Right lobe of liver (tissue), 6 donors: ENCODE measurements at places on chromosomes 5 and 9. TPM values are rescaled to one million over a fixed set of nuclear protein-coding genes. Genes with fewer than 3 reads are reported as not detected.

The ACER2 gene
- total RNA-seq = 1.8 TPM

The OR1J4 gene
- total RNA-seq = not detected

DNA sequence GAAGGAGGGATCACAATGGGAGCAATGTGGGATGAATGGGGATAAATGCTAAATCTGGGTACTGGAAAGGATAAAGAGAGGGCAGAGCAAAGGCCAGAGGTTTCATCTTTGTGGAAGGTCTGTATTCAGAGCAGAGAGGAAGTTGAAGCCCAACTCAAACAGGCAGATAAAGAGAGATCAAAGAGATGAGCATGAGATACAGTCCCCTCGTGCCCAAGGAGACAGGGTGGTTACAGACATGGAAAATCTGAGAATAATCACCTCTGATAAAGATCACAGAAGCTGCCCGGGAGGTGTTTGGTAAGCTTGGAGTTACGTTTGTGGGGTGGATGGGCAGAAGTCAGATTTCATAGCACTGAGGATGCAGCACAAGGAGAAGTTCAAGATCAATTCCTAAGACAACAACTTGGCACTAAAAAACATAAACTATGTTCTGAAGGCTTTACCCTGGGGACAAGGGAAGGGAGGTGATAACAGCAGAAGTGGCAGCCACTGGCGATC, 459 bp upstream of the ERAP2 start:
- DNase-seq = no peak
- peak overlapping the region; percentile 58 for H3K27ac ChIP-seq
- H3K36me3 ChIP-seq = no peaks in the 10 kb centered on the region

DNA sequence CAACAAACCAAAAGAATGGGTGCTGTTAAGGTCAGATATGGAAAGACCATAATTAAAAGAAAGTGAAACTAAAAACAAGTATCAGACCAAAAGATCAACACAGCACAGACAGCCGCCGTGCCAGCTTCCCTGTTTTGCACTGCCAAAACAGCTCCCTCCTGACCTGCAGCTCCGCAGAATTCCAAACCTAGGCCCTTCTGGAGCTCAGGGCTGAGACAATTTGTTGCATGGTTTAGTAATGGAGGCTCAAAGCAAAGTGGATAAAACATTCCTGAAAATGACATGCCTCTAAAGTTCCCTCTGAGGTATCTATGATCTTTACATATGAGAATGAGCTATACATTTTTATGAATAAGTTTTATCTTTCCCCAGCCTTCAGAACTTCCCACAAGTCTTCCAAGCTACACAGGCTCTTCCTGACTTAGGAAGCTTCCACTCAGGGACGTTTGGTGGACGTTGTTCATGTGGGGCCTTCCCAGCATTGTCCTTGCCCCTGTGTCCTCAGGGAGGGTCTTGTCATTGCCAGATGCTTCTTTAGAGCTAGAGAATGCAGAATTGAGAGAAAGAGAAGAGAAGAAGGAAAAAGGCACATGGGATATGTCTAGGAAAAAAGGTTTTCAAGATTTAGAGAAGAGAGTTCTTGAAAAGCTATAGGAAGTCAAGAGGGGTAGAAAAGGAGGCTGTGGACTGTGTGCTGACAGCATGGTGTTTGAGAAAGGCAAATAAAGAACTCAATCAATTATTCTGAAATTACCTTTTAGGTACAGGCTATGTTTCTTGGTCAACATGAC, 28.4 kb upstream of the SSBP2 start:
- DNase-seq = peak; percentile 81
- peaks cover 7% of the 10 kb centered on the region for H3K4me1 ChIP-seq
- no peaks in the 10 kb centered on the region for H3K27me3 ChIP-seq
- peak overlapping the region; percentile 65 for H3K27ac ChIP-seq

DNA sequence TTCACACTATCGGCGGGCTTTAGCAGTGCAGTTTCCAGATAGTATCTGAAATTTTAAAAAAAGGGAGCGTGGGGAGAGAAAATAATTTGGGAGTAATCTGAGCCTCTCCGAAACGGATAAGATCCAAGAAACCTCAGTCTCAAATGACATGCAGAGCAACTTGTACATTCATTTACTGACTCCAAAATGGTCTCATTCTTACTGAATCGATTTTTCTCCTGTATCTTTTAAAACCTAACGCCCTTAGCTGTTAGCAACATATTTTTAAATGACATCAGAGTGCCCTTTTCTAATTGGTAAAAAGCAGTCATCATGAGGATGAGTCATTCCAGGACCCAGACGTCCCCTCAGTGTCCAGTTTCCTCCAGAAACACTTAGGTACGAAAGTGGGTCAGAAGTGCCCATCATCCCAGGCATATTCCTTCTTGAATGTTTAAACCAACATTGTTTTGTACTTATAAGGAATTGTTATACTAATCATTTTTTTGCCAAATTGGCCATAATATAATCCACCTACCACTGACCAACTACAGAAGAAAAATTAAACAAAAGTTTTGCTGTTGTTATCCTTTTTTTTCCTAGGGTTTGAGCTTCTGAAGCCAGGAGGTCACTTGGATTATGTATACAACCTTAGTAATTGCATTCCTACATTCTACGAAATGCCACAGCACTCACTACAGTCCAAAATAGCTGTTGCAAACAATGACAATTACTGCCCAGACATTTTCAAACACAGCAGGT, 354.4 kb downstream of the ADAMTS6 start:
- no peak overlapping the region for H3K27ac ChIP-seq
- H3K4me1 ChIP-seq = no peaks in the 10 kb centered on the region
- H3K27me3 ChIP-seq = no peaks in the 10 kb centered on the region
- no peak overlapping the region for H3K4me3 ChIP-seq

GRCh38 chr5:34833976-34834793, 4.8 kb upstream of the TTC23L start:
- H3K36me3 ChIP-seq = peaks cover 10% of the 10 kb centered on the region
- no peak overlapping the region for H3K27ac ChIP-seq
- DNase-seq = no peak
- H3K4me1 ChIP-seq = no peaks in the 10 kb centered on the region
- no peak overlapping the region for H3K4me3 ChIP-seq
- no peaks in the 10 kb centered on the region for H3K27me3 ChIP-seq

DNA sequence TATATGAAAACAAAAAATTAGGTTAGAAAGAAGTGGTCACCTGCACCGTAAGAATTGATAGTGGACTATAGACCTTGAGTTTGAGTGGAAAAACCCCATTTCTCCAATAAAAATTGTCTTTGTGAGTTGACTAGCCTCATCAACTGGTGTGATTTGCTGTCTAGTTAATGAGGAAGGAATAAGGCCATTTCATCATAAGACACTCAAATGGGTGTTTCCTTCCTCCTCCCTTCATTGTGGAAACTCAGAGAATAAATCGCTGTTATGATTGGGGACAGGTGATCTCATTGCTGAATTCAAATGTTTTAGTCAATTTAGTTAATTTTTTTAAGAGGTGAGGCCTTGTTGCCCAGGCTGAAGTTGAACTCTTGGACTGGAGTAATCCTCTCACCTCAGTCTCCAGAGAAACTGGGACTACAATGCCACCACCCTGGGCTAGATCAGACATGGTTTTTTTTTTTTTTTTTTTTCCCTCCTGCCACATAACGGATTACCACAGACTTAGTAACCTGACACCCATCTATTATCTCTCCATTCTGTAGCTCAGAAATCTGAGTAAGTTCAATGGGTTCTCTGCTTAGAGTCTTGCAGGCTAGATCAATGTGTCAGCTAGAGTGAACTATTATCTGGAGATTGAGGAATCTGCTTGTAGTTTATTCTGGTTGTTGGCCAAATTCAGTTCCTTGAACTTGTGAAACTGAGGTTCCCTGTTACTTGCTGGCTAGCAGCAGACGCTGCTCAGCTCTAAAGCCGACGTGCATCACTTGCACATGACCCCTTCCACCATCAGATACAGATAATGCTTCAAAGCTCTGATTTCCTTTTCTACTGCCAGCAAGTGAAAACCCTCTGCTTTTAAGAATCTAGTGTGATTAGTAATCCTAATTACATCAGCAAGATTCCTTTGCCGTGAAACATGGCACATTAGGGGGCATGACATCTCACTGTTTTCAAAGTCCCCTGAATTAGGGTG, 663.8 kb upstream of the CDH9 start:
- H3K27ac ChIP-seq = no peak overlapping the region
- H3K4me1 ChIP-seq = no peaks in the 10 kb centered on the region
- H3K4me3 ChIP-seq = no peak overlapping the region
- H3K27me3 ChIP-seq = no peaks in the 10 kb centered on the region
- H3K36me3 ChIP-seq = no peaks in the 10 kb centered on the region

DNA sequence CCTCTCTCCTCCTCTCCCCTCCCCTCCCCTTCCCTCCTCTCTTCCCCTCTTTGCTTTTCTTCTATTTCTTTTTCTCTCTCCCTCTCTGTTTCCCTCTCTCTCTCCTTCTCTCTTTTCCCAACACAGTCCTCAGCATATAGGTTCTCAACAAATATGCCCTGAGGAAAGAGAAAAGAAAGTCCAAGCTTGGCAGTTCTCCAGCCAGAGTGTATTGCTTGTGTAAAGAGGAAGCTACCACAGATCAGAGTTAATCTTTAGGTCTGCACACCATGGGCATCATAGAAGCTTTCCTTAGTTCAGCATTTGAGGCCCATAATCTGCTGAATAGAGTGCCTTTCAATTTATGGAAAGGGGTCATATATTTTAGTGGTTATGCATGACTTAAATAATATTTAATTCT, 382.8 kb upstream of the WWC1 start:
- H3K36me3 ChIP-seq = no peaks in the 10 kb centered on the region
- H3K4me3 ChIP-seq = no peak overlapping the region
- no peak for DNase-seq
- no peaks in the 10 kb centered on the region for H3K4me1 ChIP-seq
- no peak overlapping the region for H3K27ac ChIP-seq
- no peaks in the 10 kb centered on the region for H3K27me3 ChIP-seq

DNA sequence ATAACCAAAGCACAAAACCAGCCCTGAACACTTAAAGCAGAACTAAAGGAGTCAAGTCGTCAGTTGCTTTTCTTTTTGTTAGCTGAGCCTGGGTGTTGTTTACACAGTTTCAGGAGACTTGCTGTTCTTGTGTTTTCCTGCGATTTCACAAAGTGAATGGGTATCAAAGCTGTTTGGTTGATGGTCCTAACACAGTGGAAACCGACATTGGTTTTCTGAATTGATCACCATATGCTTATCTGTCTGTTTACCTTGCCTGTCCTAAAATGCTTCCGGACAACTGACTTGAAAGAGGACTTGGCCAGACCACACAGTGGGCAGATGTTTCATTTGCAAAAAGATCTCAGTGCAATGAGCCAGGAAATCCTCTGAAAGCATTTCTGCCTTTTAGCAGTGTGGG, 676.4 kb downstream of the PRELID2 start:
- H3K4me3 ChIP-seq = no peak overlapping the region
- no peaks in the 10 kb centered on the region for H3K4me1 ChIP-seq
- H3K27me3 ChIP-seq = no peaks in the 10 kb centered on the region

GRCh38 chr5:173884402-173885053, 3.6 kb upstream of the CPEB4 start:
- H3K27me3 ChIP-seq = no peaks in the 10 kb centered on the region
- H3K4me3 ChIP-seq = no peak overlapping the region
- no peak overlapping the region for H3K27ac ChIP-seq
- H3K36me3 ChIP-seq = no peaks in the 10 kb centered on the region
- H3K4me1 ChIP-seq = peaks cover 14% of the 10 kb centered on the region

GRCh38 chr9:121556580-121556979, 56.9 kb upstream of the GGTA1 start:
- peak overlapping the region; percentile 60 for H3K27ac ChIP-seq
- H3K4me3 ChIP-seq = no peak overlapping the region
- peaks cover 13% of the 10 kb centered on the region for H3K4me1 ChIP-seq
- H3K36me3 ChIP-seq = no peaks in the 10 kb centered on the region

DNA sequence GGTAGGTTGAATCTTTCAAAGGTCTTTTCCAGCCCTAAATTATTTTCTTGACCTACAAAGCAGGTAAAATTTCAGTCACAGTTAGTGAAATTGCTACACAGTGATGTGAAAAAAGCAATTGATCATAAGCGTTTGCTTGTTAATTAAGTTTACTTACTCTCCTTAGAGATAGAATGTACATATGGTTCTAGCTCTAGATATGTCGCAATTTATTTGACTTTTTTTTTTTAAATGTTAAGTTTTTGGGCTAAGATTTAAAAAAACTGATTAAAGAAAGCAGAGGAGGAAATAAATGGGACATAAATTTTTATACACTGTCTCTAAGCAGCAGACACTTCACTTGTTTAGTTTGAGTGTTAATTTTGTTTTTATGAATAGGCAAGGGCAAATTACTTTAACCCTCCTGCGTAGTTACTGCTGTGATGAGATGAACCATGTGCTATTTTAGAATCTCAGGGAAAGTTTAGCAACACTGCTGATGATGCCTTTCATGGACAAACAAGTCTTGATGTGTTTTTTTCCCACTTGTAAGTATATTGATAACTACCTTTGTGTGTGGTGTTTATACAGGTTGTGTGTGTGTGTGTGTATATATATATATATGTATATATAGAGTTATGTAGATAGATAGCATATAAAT, 38.3 kb upstream of the FAM120AOS start:
- H3K4me3 ChIP-seq = no peak overlapping the region
- no peak for DNase-seq
- H3K27ac ChIP-seq = no peak overlapping the region
- peaks cover 7% of the 10 kb centered on the region for H3K4me1 ChIP-seq
- no peaks in the 10 kb centered on the region for H3K27me3 ChIP-seq
